Erythroblast (primary cell): ENCODE measurements at places on chromosomes 3 and 15.
A peak's percentile ranks its signal among the peaks of the same experiment; 100 is the strongest.

GRCh38 chr3:122621112-122621511 lies 43.7 kb downstream of the PARP15 start:
- no peak for DNase-seq

DNA sequence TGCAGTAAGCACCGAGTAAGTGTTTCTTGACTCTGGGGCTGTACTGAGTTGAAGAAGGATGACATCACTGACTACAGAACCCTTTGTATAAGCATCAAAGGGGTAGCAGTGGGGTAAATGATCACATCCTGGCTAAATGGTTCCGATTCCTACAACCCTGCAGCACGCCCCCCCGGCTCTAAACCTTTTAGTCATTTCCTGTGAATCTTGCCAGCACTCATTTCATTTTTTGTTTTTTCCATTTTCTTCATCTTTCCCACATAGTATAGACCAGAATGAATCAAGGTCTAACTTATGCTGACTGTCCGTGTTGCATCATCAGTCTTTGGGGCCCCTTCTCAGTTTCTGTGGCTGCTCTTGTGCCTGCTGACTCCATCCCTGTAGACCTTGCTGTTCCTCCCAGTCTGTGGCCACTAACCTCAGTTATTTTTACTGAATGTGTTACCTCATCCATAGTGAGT lies 383.1 kb upstream of the TPRG1 start:
- no peak for DNase-seq

GRCh38 chr3:108153451-108153981 lies 62.7 kb upstream of the CD47 start:
- peak; percentile 77 for DNase-seq

DNA sequence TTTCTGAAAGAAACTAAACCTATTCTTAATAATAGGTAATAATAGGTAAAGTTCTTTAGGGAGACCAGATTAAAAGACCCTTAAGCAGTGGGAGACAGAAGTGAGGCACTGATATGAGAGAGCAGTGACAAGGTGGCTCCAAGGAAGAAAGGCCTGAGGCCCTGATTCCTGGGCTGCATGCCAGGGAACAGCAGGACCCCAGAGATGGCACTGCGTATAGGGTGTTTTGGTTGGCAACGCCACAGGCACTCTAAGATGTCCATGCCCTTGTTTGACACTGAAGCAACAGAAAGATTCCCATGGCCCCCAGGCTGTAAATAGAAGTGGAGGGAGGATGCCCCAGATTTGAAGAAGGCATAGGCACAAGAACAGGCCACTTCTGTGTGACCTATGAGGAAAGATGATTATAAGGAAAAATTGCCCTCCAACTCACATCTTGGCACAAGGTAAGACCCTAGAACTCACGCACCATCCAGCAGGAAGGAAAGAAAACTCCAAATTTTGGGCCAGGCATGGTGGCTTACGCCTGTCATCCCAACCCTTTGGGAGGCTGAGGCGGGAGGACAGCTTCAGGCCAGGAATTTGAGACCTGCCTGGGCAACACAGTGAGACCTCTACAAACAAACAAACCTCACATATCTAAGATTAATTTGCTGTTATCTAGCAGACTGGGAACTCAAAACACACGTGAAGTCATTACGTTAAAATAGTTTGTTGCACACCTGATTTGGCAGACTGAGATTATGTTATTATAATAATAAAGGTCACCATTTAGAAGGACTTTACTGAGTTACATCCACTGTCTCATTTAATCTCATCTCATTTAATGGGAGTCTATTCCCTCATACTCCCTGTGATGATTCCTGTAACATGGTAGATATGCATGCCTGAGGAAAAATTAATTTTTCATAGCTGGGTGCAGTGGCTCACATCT lies 10.5 kb upstream of the BLM start:
- DNase-seq = no peak

DNA sequence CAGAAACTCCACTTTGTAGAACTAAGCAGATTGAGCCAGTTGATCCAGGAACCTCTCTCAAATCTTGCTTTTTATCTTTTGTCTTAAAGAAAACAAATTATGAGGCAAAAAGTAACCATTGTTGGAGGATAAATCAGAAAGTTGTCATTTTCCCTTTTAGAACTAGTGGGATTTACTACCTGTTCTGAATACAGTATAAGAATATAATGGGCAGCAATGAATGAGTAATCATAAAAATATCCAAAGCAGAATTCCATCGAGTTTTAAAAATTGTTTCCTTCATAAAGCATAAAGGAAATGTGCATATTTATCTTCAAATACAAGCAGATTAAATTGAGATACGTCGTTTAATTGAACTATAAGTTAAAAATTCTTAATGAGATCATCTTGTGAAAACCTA lies 15.9 kb upstream of the ANO10 start:
- DNase-seq = no peak

GRCh38 chr3:152284906-152285305 lies 16.2 kb downstream of the MBNL1 start:
- DNase-seq = no peak
